ENCODE measurements at places on chromosomes 7 and 10. TPM values are rescaled to one million over a fixed set of nuclear protein-coding genes. Genes with fewer than 3 reads are reported as not detected.

GBX1 gene
- total RNA-seq, result not detected

MLXIPL gene
- 385 TPM for total RNA-seq

SEC31B gene
- total RNA-seq, result 9.9 TPM

NEUROD6 gene
- not detected for total RNA-seq

FRG2B gene
- total RNA-seq, result not detected

IGF2BP3 gene
- 1.7 TPM for total RNA-seq

UPK3B gene
- total RNA-seq, result 14.2 TPM

ZNF33A gene
- 25.1 TPM for total RNA-seq

GTF2IRD1 gene
- total RNA-seq, result 6.0 TPM

PSMC2 gene
- total RNA-seq, result 60.8 TPM

ZNF32 gene
- 52.2 TPM for total RNA-seq

GNG11 gene
- total RNA-seq, result 30.8 TPM

ELAPOR2 gene
- 29.5 TPM for total RNA-seq

SFTPD gene
- not detected for total RNA-seq

COL28A1 gene
- total RNA-seq, result 0.51 TPM

TLX1 gene
- total RNA-seq, result not detected

LRRC18 gene
- total RNA-seq, result not detected

ATRNL1 gene
- 0.34 TPM for total RNA-seq

HOXA4 gene
- 2.4 TPM for total RNA-seq

ZP3 gene
- total RNA-seq, result 1.8 TPM

POLR2J2 gene
- 9.8 TPM for total RNA-seq

COBL gene
- total RNA-seq, result 0.51 TPM

DENND2A gene
- 13.6 TPM for total RNA-seq

FOXI2 gene
- 0.22 TPM for total RNA-seq

TMEM139 gene
- not detected for total RNA-seq

PTN gene
- total RNA-seq, result not detected

GSTO2 gene
- total RNA-seq, result not detected

SFRP4 gene
- total RNA-seq, result 8.6 TPM

ANAPC16 gene
- 109 TPM for total RNA-seq

HSPA12A gene
- 18.3 TPM for total RNA-seq

SYT15 gene
- total RNA-seq, result 1.2 TPM

WNT8B gene
- total RNA-seq, result not detected

CARD11 gene
- 1.2 TPM for total RNA-seq

PPP1R17 gene
- total RNA-seq, result not detected

FBXO24 gene
- total RNA-seq, result not detected

WDR91 gene
- 27.5 TPM for total RNA-seq

IFIT1 gene
- total RNA-seq, result 25.1 TPM

MAP3K8 gene
- 54.8 TPM for total RNA-seq

TET1 gene
- 10.1 TPM for total RNA-seq

CDHR3 gene
- 6.2 TPM for total RNA-seq

COL26A1 gene
- total RNA-seq, result not detected

CDK14 gene
- 13.4 TPM for total RNA-seq

LSM5 gene
- total RNA-seq, result 21.1 TPM

DCLRE1A gene
- 4.4 TPM for total RNA-seq

AQP1 gene
- 74.8 TPM for total RNA-seq

KLF14 gene
- 0.66 TPM for total RNA-seq

AEBP1 gene
- 183 TPM for total RNA-seq

WIPF3 gene
- 0.22 TPM for total RNA-seq

EGFR gene
- total RNA-seq, result 84.0 TPM

NPY4R gene
- total RNA-seq, result not detected

TMEM196 gene
- total RNA-seq, result not detected

PNLIPRP3 gene
- total RNA-seq, result 2.4 TPM

WDR86 gene
- 51.2 TPM for total RNA-seq

PRR15 gene
- total RNA-seq, result 0.34 TPM

TRIL gene
- 0.65 TPM for total RNA-seq
